GM12891 (cell line): ENCODE measurements at places on chromosomes 5 and 9.
A peak's percentile ranks its signal among the peaks of the same experiment; 100 is the strongest.

DNA sequence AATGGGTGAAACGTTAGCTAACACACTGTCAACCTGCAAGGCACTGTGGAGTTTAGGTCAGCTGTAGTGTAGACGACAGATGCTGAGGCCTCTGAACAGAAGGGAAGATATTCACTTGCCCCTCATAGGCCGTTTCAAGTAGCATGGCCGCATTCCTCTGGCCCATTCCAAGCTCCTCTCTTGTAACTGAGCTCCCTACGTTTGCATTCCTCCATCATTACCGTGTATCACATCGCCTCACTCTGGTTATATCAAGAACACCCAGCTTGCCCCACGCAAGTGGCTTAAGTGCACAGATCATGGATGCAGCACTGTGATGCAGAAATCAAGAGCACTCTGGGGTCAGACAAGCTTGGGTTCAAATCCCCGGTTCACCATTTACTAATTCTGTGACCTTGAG lies 43.3 kb downstream of the PRELID2 start:
- no peak for DNase-seq

GRCh38 chr9:80492221-80492620 lies 920.5 kb downstream of the TLE4 start:
- DNase-seq = no peak

- no peak for DNase-seq
These were observed 5.4 kb downstream of the LSM11 start for GRCh38 chr5:157748760-157749461.

DNA sequence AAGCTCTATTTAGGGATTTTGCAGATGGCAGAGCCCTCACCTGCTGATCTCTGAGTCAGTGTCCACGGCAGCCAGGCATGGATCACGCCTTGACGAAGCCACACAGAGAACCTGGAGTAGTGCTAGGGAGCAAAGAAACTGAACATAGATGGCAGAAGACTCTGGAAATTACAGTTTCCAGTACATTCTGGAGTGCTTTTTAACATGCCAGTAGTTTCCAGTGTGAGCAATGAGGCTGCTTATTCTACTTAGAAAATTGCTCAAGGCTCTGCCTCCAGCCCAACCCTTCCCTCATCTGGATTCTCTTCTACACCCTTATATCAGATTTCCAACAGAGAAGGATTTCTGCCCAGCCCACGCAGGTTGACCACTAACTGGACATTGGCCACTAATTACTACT lies 203.3 kb downstream of the ADAMTS12 start:
- DNase-seq = no peak

GRCh38 chr9:116592970-116593369 lies 94.1 kb upstream of the TRIM32 start:
- DNase-seq = no peak

GRCh38 chr9:127199001-127199791 lies 65.4 kb upstream of the GARNL3 start:
- peak; percentile 83 for DNase-seq

DNA sequence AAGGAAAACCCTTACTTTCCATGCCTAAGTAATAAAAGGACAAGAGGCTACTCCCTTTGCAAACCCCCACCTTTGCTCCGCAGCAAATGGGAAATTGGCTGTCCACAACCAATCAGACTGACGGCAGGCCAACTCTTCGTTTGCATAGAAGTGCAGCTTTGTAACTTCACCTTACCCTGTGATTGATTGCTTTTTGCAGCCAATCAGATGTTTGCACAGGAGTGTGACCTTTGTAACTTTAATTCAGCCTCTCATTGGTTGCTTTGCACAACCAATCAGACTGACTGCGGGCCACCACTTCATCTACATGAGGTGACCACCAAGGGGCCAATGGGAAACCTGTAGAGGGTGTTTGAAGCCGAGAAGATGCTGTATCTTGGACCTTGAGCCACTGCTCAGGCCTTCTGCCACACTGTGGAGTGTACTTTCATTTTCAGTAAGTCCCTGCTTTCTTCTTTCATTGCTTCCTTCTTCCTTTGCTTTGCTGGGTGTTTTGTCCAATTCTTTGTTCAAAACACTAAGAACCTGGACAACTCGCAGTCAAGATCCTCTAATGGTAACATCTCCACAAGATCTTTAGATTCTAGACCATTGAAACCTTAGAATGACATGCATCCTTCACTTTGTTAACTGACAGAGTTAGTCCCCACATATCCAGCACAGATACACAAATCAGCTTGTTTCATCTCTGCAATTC lies 51.3 kb upstream of the FREM1 start:
- no peak for DNase-seq

GRCh38 chr9:35226651-35227050 lies 64.8 kb downstream of the UNC13B start:
- DNase-seq = no peak

DNA sequence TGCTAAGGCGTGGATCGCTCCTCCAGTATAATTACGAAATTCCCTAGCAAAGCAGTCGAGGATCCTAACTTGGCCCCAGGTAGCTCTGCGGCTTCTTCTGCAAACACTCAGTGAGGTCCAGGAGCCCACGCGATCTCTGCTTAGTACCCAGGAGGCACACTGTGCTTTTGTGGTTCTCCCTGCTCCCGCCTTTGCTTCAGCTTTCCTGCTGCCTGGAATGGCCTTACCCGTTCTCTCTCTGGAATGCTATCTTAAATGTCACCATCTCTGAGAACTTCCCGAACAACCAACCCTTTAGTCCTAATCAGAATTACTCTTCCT lies 639 bp downstream of the INVS start:
- DNase-seq = no peak

- DNase-seq = no peak
These were observed 52.5 kb downstream of the ZFAND5 start for GRCh38 chr9:72312386-72312987.
